Progenitor cell of endocrine pancreas (in vitro differentiated cells): ENCODE measurements at places on chromosomes 13 and 19. TPM values are rescaled to one million over a fixed set of nuclear protein-coding genes. Genes with fewer than 3 reads are reported as not detected.

- H3K4me1 ChIP-seq = no peaks in the 10 kb centered on the region
- no peak overlapping the region for H3K27ac ChIP-seq
- DNase-seq = no peak
- no peaks in the 10 kb centered on the region for H3K36me3 ChIP-seq
- no peak overlapping the region for H3K4me3 ChIP-seq
- peaks cover 46% of the 10 kb centered on the region for H3K27me3 ChIP-seq
Observed at GRCh38 chr19:50158577-50158976, 4.5 kb downstream of the IZUMO2 start.

Gene SBSN
- 0.16 and 0.24 TPM in 2 replicates for total RNA-seq

Gene TUBA3C
- total RNA-seq = not detected in 2 replicates

GRCh38 chr19:28218728-28219127 lies 994.2 kb downstream of the UQCRFS1 start:
- no peak overlapping the region for H3K4me3 ChIP-seq
- DNase-seq = no peak
- no peaks in the 10 kb centered on the region for H3K36me3 ChIP-seq
- no peak overlapping the region for H3K27ac ChIP-seq
- H3K4me1 ChIP-seq = no peaks in the 10 kb centered on the region
- H3K27me3 ChIP-seq = peaks cover 38% of the 10 kb centered on the region

- no peak overlapping the region for H3K4me3 ChIP-seq
- no peaks in the 10 kb centered on the region for H3K36me3 ChIP-seq
- H3K4me1 ChIP-seq = peaks cover under 1% of the 10 kb centered on the region
- peaks cover 44% of the 10 kb centered on the region for H3K27me3 ChIP-seq
Observed at GRCh38 chr19:7772752-7773291, 9.8 kb downstream of the CLEC4M start.

DNA sequence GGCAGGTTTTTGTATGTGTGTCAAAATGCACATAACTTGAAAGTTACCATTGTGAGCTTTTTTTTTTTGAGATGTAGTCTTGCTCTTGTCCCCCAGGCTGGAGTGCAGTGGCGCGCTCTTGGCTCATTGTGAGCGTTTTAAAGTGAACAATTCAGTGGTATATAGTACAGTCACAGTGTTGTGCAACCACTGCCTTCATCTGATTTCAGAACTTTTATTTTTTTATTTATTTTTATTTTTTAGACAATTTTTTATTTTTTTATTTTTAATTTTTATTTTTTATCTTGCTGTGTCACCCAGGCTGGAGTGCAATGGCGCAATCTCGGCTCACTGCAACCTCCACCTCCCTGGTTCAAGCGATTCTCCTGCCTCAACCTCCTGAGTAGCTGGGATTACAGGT lies 15.0 kb downstream of the SLC25A42 start:
- H3K4me1 ChIP-seq = peaks cover 8% of the 10 kb centered on the region
- H3K27ac ChIP-seq = no peak overlapping the region
- peaks cover 14% of the 10 kb centered on the region for H3K27me3 ChIP-seq
- no peak for DNase-seq
- H3K36me3 ChIP-seq = peaks cover 3% of the 10 kb centered on the region
- H3K4me3 ChIP-seq = no peak overlapping the region

GRCh38 chr19:6218491-6219146 lies 61.2 kb downstream of the MLLT1 start:
- peak overlapping the region; percentile 92 for H3K27ac ChIP-seq
- no peaks in the 10 kb centered on the region for H3K27me3 ChIP-seq
- peaks cover 11% of the 10 kb centered on the region for H3K4me1 ChIP-seq
- peaks cover 2% of the 10 kb centered on the region for H3K36me3 ChIP-seq
- no peak overlapping the region for H3K4me3 ChIP-seq
- peak; percentile 81 for DNase-seq

Gene BEST2
- not detected in 2 replicates for total RNA-seq

- no peaks in the 10 kb centered on the region for H3K4me1 ChIP-seq
- no peak overlapping the region for H3K4me3 ChIP-seq
- no peaks in the 10 kb centered on the region for H3K27me3 ChIP-seq
- H3K27ac ChIP-seq = no peak overlapping the region
- no peak for DNase-seq
Observed at GRCh38 chr19:3942790-3943409, 10.0 kb downstream of the NMRK2 start.

DNA sequence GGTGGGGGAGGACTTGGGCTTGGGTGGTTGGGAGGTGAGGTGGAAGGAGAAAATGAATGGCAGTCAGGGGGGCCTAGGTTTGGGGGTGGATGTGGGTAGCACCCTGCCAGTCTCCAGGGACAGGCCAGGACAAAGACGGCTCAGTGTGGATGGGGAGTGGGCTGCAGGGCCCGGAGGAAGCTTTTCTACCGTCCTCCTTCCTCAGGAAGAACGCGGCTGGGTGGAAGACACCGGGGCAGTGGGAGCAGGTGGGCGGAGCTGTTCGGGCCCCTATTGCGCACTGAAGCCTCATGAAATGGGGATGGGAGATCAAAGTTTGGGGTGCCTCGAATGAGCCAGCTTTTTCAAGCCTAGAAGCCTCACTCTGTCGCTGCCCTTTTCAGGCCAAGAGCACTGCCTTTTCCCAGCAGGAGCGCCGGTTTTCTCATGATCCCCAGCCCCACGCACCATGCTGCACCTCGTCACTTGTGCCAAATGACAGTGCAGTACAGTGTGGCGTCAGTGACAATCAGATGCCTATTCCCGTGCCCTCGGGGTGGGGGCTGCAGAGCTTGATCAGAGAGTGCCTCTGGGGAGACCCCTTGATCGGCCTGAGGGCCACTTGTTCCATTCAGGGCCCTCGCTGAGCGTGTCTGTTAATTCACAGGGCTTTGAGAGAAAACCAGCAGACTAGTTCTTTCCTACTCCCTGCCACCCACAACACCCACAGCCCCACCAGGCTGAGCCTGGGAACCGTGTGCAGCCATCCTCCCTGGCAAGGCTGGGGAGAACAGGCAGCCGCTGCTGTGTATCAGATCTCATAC lies 1.5 kb downstream of the CALM3 start:
- peaks cover 5% of the 10 kb centered on the region for H3K36me3 ChIP-seq
- no peak for DNase-seq
- H3K27me3 ChIP-seq = no peaks in the 10 kb centered on the region
- H3K27ac ChIP-seq = peak overlapping the region; percentile 97

Gene SHC2
- 159 TPM in 2 replicates for total RNA-seq

- peak overlapping the region; percentile 46 for H3K27ac ChIP-seq
- peaks cover 7% of the 10 kb centered on the region for H3K4me1 ChIP-seq
- no peaks in the 10 kb centered on the region for H3K36me3 ChIP-seq
Observed at GRCh38 chr19:18637673-18638630, 1.1 kb downstream of the KLHL26 start.

GRCh38 chr19:30708416-30709178 lies 336.4 kb downstream of the ZNF536 start:
- H3K36me3 ChIP-seq = no peaks in the 10 kb centered on the region
- H3K27ac ChIP-seq = no peak overlapping the region
- H3K27me3 ChIP-seq = peaks cover 4% of the 10 kb centered on the region

Gene KIR3DL2
- not detected in 2 replicates for total RNA-seq

- H3K4me1 ChIP-seq = peaks cover 13% of the 10 kb centered on the region
- H3K27ac ChIP-seq = no peak overlapping the region
- H3K36me3 ChIP-seq = no peaks in the 10 kb centered on the region
- H3K4me3 ChIP-seq = no peak overlapping the region
- DNase-seq = no peak
Observed at GRCh38 chr13:99063178-99063577, 85.3 kb upstream of the DOCK9 start.

Gene PNMA8A
- 27.5 and 28.1 TPM in 2 replicates for total RNA-seq

GRCh38 chr13:20927596-20928257 lies 25.2 kb upstream of the XPO4 start:
- no peak overlapping the region for H3K4me3 ChIP-seq
- H3K27ac ChIP-seq = no peak overlapping the region
- DNase-seq = no peak
- peaks cover 1% of the 10 kb centered on the region for H3K4me1 ChIP-seq
- H3K27me3 ChIP-seq = no peaks in the 10 kb centered on the region

DNA sequence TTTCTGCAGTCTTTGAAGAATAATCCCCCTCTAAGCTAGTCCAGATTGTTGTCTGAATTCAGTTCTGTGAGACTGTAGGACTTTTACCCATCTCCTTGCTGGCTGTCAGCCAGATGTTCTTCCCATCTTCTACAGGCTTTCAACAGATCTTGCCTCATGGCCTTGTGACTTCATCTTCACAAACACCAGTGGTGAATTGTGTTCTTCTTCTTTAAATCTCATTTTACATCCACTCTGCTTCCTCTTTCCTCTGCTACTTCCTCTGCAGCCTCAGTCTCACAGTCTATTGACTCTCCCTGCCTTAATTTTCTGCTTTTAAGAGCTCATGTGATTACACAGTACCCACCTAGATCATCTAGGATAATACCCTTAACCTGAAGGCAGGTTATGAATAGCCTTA lies 859.0 kb upstream of the SLITRK1 start:
- no peaks in the 10 kb centered on the region for H3K4me1 ChIP-seq
- no peak overlapping the region for H3K27ac ChIP-seq
- no peak overlapping the region for H3K4me3 ChIP-seq
- no peak for DNase-seq

Gene GJB6
- total RNA-seq = 1.5 and 3.1 TPM in 2 replicates

- no peak for DNase-seq
- peaks cover 6% of the 10 kb centered on the region for H3K4me1 ChIP-seq
- peaks cover 2% of the 10 kb centered on the region for H3K36me3 ChIP-seq
- H3K27me3 ChIP-seq = no peaks in the 10 kb centered on the region
Observed at GRCh38 chr13:54573186-54573585, 1544.6 kb downstream of the OLFM4 start.

DNA sequence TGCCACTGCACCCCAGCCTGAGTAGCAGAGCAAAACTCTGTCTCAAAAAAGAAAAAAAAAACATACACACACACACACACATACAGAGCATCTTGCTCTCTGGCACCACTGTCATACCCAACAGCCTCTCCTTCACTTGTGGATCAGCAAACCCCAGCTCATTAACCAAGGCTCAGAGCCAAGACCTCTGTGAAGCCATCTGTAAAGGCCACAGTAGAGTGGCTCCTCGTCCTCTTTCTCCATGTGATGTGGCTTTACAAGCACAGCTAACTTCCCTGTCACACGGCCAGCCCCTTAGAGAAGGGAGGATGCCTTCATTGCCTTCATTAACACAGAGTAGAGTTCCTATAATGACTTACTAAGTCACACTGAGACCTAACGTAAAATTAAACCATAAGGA lies 62.7 kb upstream of the LSM14A start:
- DNase-seq = no peak
- no peak overlapping the region for H3K4me3 ChIP-seq
- H3K27me3 ChIP-seq = peaks cover 3% of the 10 kb centered on the region
- H3K27ac ChIP-seq = no peak overlapping the region
- no peaks in the 10 kb centered on the region for H3K4me1 ChIP-seq
- H3K36me3 ChIP-seq = no peaks in the 10 kb centered on the region

Gene ADGRE1
- not detected in 2 replicates for total RNA-seq

- no peaks in the 10 kb centered on the region for H3K27me3 ChIP-seq
- H3K36me3 ChIP-seq = no peaks in the 10 kb centered on the region
- peaks cover 44% of the 10 kb centered on the region for H3K4me1 ChIP-seq
- no peak for DNase-seq
- peak overlapping the region; percentile 43 for H3K27ac ChIP-seq
- H3K4me3 ChIP-seq = no peak overlapping the region
Observed at GRCh38 chr13:33642374-33643065, 175.4 kb upstream of the RFC3 start.

Gene GSX1
- not detected in 2 replicates for total RNA-seq

Gene GPR42
- 0.16 TPM in 1 of 2 replicates, not detected in the other for total RNA-seq

Gene ARL11
- 0.10 TPM in 1 of 2 replicates, not detected in the other for total RNA-seq

DNA sequence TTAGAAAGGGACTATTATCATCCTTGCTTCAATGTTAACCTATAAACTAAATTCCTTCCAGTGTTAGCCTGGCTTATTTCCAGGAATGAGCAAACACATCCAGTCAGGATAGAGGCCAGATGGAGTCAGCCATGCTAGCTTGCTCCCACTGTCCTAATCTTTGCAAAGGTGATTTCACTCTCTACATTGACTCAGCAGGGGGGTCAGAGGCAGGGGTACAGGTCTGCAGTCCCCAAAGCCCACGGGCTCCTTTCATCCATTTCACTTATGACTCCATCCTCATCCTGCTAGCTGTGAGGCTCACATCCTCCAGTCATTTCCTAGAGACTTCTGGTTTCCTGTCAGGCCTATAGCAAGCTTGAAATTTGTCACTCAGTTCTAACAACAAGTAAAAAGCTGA lies 63.4 kb upstream of the CEACAM8 start:
- no peak for DNase-seq
- H3K4me3 ChIP-seq = no peak overlapping the region
- no peak overlapping the region for H3K27ac ChIP-seq
- H3K36me3 ChIP-seq = peaks cover 3% of the 10 kb centered on the region
- H3K27me3 ChIP-seq = no peaks in the 10 kb centered on the region

DNA sequence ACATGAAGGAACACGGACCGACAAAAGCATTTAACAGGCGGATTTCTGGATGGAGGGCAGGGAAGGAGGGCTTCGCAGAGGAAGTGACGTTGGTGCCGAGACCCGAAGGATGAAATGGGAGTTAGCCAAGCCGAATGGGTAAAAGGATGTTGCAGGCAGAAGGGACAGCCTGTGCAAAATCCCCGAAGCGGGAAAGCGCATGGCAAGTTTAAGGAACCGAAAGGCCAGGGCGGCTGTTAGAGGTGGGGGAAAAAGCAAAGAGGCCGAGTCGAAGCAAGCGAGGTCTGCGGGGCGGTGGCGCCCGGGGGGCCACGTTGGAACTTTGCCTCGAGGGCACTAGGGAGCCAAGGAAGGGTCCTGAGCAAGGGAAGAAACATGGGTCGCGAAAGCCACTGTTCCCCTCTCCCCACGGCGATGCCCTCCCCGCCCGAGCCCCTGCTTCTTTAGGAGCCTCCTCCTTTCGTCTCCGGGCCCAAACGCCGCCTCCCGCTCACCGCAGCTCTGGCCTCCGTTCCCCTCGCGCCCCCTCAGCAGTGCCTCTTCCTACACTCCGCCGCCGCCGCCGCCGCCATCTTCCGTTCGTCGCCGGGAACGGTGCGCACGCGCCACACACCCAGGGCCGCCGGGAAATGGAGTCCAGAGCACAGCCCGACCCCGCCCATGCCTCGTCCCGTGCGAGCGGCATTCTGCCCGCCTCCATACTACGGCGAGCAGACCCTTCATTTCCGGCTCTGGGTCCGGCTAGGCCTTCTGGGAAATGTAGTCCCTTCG lies at the start of gene SYMPK:
Gene SYMPK, minus strand, starts transcription at position 584 of the 771 bp plus-strand sequence. CDS start 8,652 bp downstream, outside the sequence.
- H3K4me1 ChIP-seq = peaks cover 32% of the 10 kb centered on the region
- peak; percentile 98 for DNase-seq

GRCh38 chr19:35379992-35380391 lies 9.1 kb downstream of the GPR42 start:
- H3K4me1 ChIP-seq = peaks cover 14% of the 10 kb centered on the region
- no peak for DNase-seq
- no peaks in the 10 kb centered on the region for H3K27me3 ChIP-seq
- H3K27ac ChIP-seq = peak overlapping the region; percentile 67
- H3K4me3 ChIP-seq = no peak overlapping the region
- H3K36me3 ChIP-seq = peaks cover 2% of the 10 kb centered on the region

DNA sequence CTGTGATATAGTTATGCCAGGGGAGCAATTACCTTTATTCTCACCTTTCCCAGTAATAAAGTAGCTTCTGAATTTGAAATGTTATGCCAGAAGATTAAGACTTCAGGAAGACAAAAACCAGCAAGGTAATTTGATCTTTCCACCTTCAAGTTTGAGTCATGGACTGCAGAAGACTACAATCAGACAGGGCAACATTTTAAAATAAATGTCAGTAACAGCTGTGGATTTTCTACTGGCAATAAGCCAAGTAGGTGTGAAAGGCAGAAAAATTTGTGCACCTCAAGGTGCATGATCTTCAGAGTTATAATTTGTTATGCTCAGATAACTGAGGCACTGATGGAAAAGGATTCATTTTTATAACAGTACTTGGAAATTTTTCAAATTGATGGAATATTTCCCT lies 54.9 kb downstream of the SLITRK1 start:
- no peak for DNase-seq
- H3K36me3 ChIP-seq = no peaks in the 10 kb centered on the region
- no peak overlapping the region for H3K27ac ChIP-seq
- H3K27me3 ChIP-seq = no peaks in the 10 kb centered on the region
